Immature natural killer cell (primary cell): ENCODE measurements at places on chromosomes 5 and 9. TPM values are rescaled to one million over a fixed set of nuclear protein-coding genes. Genes with fewer than 3 reads are reported as not detected.
A peak's percentile ranks its signal among the peaks of the same experiment; 100 is the strongest.

DNA sequence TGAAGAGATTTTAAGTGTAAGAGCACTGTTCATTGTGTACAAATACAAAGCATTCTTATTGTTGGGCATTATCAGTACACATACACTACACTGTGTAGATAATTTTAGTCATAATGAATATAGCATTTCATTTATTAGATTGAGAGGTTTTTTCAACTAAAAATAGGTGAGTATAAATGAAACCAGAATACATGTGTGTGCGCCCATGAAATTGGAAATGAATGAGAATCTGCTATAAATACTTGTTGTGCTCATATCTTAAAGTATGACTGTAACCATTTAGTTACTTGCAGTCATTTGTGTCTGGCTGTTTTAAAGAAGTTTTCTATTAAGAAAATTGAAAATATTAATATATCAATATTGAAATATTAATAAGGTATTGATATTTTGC lies 189.0 kb upstream of the MEF2C start:
- no peak for DNase-seq

- DNase-seq: no peak
Measured at GRCh38 chr9:120514405-120514804, 65.6 kb downstream of the CDK5RAP2 start.

- DNase-seq: no peak
Measured at GRCh38 chr9:93894691-93895079, 60.5 kb downstream of the BARX1 start.

GRCh38 chr9:37747271-37747753 lies 6.3 kb upstream of the TRMT10B start:
- DNase-seq: peak; percentile 25

DNA sequence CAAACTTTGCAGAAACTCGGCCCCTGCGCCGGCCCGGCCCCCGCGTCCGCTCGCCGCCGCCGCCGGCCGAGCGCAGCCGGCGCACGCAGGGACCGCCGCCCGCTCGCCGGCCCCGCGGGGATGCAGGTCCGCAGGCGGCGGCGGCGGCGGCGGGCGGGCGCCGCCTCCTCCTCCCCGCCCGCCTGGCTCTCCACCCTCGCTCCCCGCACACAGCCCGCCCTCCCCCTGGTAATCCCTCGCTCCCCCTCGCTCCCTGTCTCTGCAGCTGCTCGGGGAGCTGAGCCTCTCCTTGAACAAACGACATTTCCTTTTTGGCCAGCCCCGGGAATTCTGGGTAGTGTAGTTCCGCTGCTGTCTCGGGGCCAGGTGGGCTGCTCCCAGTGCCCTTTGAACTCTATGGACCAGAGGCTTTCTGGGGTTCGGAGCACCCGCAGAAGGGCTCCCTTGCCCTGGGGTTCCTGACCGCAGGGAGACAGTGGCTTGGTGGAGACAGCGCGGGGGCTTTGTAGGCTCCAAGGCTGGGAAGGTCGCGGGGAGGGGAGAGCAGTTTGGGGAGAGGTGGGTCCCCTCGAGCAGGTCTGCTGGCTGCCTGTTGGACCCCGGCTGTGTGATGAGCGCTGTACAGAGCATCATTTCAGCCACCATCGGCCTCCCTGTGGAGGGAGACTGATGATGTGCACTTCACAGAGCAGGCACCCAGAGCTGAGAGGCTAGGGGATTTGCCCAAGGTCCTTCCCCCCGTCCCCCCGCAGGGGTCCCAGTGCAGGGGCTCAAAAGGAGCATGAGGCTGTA lies 1.8 kb upstream of the FAM78A start:
- peak; percentile 59 for DNase-seq

GRCh38 chr9:108972626-108973209 lies 38.5 kb downstream of the ABITRAM start:
- DNase-seq: no peak

DNA sequence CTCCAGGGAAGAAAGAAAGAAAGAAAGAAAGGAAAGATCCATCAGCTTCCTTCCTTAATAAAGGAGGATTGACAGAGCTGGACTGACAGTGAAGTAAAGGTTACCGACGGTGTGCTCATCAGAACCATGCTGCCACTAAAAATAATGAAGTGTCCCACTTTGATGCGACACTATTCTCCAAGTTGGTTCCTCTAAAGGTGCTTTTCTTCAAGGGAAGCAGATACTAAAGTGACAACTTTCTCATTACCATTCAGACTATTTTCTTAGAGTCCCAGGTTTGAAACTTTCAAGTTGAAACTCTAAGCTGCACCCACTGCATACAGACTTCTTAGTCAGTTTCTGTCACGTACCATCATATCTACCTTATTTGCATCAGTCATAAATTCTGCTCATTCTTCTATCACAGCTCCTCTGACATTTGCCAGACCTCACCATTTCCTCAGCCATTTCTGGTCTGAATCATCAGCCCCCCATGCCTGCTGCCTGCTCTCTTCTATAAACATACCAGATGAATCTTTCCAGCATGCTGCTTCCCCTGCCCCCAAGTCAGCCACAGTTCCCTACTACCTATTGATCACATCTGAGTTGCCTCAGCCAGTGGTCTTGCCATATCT lies 177.6 kb downstream of the DEPDC1B start:
- DNase-seq: no peak

DNA sequence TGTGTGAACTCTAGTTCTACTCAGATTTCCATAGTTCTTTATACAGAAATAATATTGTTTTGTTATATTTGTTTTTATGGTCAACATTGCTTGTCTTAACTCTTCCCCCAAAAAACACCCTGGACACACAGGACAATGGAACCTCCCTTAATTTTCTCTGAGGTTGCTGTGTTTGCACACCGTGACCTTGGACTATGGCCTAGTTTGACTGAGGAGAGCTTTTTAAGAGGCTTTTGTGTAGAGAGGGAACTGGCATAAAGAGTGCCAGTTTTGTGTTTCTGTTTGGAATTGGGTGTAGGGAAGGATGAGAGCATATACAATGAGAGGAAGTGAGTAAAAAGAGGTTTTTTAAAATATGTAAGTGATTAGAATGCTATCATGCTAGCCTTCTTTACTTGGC lies 101.1 kb upstream of the MEF2C start:
- DNase-seq: no peak

DNA sequence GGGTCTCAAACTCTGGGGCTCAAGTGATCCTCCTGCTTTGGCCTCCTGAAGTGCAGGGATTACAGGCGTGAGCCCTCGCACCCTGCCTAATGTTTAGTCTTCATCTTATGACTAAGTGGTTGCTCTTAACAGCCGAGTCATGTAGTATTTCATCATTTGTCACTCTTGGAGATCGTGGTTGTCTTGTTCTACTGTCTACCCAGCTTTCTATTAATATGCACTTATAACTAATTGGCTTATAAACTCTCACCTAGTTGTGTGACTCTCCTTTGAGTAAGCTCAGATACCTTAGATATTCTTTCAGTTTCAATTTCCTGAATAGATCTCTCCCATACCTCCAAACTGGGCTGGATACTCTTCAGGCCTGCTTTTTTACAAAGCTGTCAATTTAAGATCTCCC lies 19.9 kb downstream of the SLC44A1 start:
- DNase-seq: no peak

GRCh38 chr5:177111720-177112394 lies 21.7 kb upstream of the NSD1 start:
- peak; percentile 49 for DNase-seq

DNA sequence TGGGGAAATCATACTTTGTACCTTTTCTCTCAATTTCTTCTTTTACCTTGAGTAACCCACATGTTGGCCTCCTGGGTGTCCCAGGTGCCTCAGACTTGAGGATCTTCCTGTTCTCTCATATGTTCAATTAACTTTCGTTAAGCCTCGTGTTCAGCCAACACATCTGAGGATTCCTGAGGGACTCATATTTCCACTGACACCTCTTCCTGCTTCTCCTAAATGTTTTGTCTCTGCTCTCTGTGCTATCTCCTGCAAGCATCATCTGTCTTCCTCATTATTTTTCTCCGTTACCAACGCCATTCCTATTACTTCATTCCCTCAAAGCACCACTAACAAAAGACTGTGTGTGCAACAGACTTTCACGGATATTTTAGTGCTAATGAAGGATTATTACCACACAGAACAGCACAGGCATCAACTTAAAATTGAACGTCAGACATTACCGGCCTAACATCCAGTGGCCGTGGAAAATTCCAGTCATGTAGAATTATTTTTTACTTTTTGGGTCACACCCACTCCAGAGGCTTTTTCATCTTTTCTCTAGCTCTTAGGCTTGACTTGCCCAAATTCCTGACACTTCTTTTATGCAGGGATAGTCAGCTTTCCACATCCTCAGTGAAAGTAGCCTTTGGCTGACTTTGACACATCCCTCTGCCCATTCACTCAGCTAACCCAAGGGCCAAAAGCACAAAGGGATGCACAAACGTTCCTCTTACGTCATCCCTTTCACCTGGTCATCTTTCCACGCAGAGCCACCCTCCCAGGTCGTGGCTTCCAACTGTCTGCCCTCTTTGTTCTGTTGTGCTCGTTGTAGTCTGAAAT lies 46.0 kb upstream of the OSMR start:
- no peak for DNase-seq

DNA sequence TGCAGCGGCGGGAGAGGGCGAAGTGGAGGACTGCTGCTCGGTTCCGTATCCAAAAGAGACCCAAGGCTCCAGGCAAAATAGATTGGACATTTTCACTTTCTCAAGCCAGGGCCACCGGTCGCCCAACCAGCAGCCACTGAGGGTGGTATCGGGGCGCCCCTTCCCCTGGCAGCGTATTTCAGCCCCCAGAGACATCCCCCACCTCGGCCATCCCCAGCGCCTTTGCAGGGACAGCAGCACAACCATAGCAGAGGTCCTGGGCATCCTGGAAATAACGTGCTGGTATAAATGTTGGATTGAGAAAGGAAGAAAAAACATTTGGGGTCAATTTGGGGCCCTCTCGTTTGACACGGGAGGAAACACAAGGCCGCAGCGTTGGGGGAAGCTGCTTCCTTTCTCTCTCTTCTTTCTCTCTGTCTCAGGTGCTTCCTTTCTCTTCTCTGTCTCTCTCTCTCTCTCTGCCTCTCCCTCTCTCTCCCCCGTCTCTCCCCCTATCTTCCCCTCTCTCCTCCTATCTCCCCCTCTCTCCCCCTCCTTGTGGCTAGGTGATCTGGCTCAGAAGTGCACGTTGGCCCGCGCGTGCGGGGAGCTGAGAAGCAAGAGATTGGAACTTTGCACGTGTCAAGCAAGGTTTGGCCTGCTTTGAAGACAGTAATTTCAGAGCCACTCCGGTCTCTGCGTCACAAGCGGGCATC lies 624 bp upstream of the RETREG1 start:
- DNase-seq: no peak

GRCh38 chr5:131169810-131170539 lies 769 bp upstream of the LYRM7 start:
- DNase-seq: no peak

- DNase-seq: no peak
Measured at GRCh38 chr5:148314187-148314586, 2.0 kb downstream of the SPINK7 start.

DNA sequence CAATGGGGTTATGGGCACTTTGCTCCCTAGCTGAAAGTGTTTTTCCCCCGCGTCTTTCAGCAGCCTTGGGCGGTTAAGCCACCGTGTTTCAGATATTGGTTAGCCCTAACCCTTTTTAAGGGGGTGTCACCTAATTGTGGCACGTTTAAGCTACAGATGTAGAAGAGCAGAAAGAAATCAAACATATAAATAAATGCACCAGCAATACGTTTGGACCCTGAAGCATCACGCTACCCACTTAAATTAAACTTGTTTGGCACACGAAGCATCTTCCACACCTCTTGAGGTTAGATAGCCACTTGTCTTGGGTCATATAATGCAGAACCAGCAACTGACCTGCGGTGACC lies 768 bp downstream of the YTHDC2 start:
- no peak for DNase-seq

DNA sequence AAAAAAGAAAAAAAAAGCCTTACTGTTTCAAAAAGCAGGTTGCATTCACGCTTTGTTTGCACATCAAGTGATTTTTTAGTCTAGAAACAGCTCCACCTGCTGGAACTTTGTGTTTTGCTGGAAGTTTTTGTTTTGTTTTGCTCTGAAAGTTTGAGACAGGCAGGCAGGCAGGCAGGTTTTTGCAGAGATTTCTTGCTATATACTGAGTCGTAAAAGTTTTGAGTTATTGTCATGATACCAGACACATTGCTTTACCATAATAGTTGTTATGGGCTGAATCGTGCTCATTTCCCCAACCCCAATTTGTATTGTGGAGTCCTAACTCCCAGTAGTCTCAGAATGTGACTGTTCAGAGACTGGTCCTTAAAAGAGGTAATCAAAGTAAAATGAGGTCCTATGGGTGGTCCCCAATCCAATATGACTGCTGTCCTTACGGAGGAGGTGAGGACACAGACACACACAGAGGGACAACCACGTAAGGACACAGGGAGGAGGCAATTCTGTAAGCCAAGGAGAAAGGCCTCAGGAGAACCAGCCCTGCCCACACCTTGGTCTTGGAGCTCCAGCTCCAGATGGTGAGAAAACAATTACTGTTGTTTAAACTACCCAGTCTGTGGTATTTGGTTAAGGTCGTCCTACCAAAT lies 20.9 kb downstream of the OR2Y1 start:
- peak; percentile 15 for DNase-seq

DNA sequence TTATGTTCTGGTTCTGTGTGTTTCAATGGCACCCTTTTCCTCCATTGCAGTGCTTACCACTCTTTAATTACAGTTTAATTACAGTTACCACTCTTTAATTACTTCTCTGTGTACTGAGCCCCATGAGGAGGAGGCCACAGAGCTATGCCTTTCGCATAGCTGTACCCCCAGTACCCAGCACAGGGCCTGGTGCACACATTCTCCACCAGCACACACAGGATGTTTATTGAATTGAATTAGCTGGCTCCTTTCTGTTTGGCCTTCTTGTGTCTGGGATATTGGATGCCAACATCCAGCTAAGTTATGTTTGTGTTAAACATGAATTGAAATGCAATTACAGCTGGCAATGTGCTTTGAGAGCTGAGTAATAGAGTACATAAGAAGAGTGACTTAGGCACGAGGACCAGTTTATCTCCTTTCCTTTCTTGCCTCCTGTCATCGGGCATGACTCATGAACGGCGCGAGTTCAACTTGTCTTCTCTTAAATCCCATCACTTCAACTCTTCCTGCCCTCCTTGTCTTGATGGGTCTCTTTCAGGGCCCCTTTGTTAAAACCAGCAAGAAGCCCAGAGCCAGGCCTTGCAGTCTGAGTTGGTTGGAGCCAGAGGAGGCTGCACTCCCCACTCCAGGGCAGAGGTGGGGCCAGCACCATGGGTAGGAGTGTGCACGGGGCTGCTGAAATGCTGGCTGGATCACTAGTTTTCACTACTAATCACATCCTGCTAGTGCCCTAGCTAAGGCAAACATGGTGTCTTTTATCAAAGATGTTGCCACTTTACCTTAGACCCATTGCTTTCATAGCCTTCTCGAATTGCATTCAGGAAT lies 37.4 kb downstream of the MVB12B start:
- no peak for DNase-seq

- peak; percentile 5 for DNase-seq
Measured at GRCh38 chr9:36037549-36038122, 923 bp downstream of the RECK start.

GRCh38 chr9:8437876-8438275 lies 638.3 kb upstream of the DMAC1 start:
- DNase-seq: no peak

GRCh38 chr9:37905776-37906175 lies 1.8 kb upstream of the SLC25A51 start:
- DNase-seq: no peak

The FAM120AOS gene
- polyA plus RNA-seq: 67.4 TPM

The PCDHB5 gene
- polyA plus RNA-seq: not detected

The PCDHB2 gene
- not detected for polyA plus RNA-seq

The CD72 gene
- 6.2 TPM for polyA plus RNA-seq

The KCNT1 gene
- polyA plus RNA-seq: not detected

The COQ4 gene
- 52.3 TPM for polyA plus RNA-seq

The ACER2 gene
- polyA plus RNA-seq: 0.11 TPM

The PRSS3 gene
- polyA plus RNA-seq: not detected

The C9orf50 gene
- polyA plus RNA-seq: not detected

The TOR4A gene
- 13.9 TPM for polyA plus RNA-seq

The FOXD4 gene
- not detected for polyA plus RNA-seq
